ENCODE measurements at places on chromosomes 2 and 18. TPM values are rescaled to one million over a fixed set of nuclear protein-coding genes. Genes with fewer than 3 reads are reported as not detected.

The LRATD1 gene
- 12.7 TPM for total RNA-seq

The HOXD9 gene
- 1.9 TPM for total RNA-seq

The KANSL1L gene
- 24.2 TPM for total RNA-seq

GRCh38 chr2:85132834-85133637 is at the start of gene TCF7L1:
Gene TCF7L1, plus strand, starts transcription at chr2:85133392. Its CDS starts 293 bp downstream, at chr2:85133685.
- ATAC-seq = peak; percentile 92

GRCh38 chr2:240991378-240992263 is 6.8 kb upstream of the SNED1 start:
- ATAC-seq = peak; percentile 85

- ATAC-seq = no peak
Measured at GRCh38 chr18:23609390-23610023, 23.2 kb upstream of the NPC1 start.

- ATAC-seq = no peak
Measured at GRCh38 chr2:48278590-48278989, 251.4 kb upstream of the STON1 start.
